Pancreas (tissue), 10 donors: ENCODE measurements at places on chromosomes 5 and 9. TPM values are rescaled to one million over a fixed set of nuclear protein-coding genes. Genes with fewer than 3 reads are reported as not detected.

ACOT12 gene
- 0.40 TPM for polyA plus RNA-seq

- DNase-seq: no peak
These were observed at the start of gene IFNW1 for GRCh38 chr9:21141427-21141882. Gene IFNW1, minus strand, starts transcription at chr9:21141832. Its CDS starts 262 bp downstream, at chr9:21141570.

TMEM215 gene
- not detected for polyA plus RNA-seq

NUTM2F gene
- polyA plus RNA-seq: 0.11 TPM

SLIT3 gene
- 1.1 TPM for polyA plus RNA-seq
